Glomerular endothelial cell (primary cell): ENCODE measurements at places on chromosomes 4 and X.

DNA sequence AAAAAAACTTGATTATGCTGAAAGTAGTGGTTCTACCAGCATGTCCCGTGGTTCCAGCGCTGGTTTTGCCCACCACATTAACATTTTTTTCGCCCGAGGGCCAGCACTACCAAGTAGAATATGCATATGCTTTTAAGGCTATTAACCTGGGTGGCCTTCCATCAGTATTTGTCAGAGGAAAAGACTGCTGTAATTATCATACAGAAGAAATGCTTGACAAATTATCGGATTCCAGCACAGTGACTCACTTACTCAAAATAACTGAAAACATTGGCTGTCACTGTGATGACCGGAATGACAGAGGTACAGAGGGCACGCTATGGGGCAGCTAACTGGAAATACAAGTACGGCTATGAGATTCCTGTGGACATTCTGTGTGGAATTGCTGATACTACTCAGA lies 34.6 kb downstream of the PRPS2 start:
- DNase-seq, result peak; percentile 12

- peak; percentile 47 for DNase-seq
These were observed 67.6 kb upstream of the DCLK2 start for GRCh38 chr4:150010525-150011126.

DNA sequence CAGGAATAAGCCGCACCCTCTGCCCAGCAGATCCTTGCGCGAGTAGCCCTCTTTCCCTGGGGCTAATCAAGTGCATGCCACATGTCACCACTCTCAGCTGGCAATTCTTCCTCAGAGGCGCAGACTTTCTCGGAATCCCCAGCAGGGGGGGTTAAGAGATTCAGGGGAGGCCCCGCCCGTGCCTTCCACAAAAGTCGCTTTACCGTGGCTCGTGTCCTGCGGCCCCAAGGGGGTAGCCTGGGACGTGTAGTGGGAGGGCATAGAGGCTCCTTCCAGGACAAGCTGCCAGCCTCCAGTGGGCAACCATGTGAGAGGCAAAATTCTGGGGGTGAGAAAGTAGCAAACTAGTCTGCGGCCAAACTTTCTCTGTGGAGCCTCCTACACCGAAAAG lies 652 bp downstream of the SRPX start:
- DNase-seq, result no peak

GRCh38 chr4:156749426-156750403 lies 221.9 kb downstream of the PDGFC start:
- DNase-seq, result no peak

DNA sequence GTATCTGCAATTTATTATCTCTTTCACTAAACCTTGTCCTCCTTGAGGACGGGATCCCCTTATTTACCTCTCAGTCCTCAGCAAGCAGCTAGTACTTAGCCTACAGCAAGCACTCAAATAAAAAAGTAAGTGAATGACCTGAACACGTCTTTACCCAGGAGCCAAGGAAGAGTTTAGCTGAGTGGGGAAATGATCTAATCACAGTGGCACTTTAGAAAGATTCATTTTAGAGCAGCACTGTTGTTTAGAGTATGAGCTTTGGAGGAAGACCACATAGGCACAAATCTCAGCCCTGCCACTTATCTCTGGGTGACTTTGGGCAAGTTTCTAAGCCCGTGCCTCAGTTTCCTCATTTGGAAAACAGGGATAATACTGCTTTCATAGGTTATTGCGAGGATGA lies 2.7 kb downstream of the FAM120C start:
- DNase-seq, result no peak

DNA sequence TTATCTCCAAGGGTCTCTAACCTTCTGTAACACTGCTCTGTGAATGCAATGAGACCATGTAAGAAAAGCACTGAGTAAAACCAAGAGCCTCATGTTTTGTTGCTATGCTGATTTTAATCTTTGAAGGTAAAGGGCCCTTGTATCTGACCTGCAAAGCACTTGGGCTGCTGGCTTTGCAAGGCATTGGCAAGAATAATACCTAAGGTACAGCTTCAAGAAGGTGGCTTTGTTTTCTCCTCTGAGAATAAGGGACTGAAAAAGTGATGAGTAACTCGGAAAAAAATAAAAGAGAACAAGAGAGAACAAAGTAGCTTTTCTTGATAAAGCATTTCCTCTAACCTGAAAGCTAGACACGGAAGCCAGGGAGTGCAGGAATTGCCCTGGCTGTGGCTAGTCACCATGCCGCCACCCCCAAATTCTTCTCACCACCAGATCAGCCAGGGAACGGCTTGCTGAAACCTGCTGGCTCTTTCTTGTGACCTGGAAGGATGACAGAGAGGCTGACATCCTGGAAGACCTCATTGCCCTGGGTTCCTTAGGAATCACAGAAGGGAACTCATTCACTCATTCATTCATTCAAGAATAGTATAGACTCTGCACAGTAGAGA lies 41.8 kb upstream of the HS3ST1 start:
- DNase-seq, result no peak

GRCh38 chr4:6474053-6474568 lies 1.7 kb upstream of the PPP2R2C start:
- DNase-seq, result no peak

GRCh38 chrX:143634663-143635455 lies 1.0 kb downstream of the SLITRK4 start:
- DNase-seq, result no peak

- no peak for DNase-seq
These were observed 76.3 kb downstream of the SHROOM2 start for GRCh38 chrX:9862525-9862924.

DNA sequence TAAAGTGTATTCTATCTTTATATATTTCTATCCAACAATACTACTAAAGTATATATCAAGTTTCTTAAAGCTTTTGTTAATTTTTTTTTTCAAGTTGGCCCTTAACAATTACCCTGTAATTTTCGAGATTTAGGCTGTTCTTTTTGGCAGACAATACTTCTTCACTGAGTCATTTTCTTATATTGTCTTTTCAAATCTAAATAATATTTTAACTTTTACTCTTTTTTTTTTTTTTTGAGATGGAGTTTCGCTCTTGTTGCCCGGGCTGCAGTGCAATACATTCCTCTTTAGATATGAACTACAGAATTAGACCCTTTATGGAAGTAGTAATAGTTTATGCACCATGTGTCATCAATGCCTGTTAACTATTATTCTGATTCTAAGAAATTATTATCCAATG lies 120.7 kb downstream of the GLRA3 start:
- DNase-seq, result no peak

GRCh38 chr4:139243448-139244365 lies 36.3 kb downstream of the MGARP start:
- DNase-seq, result no peak

- DNase-seq, result no peak
These were observed 9.9 kb upstream of the PI4K2B start for GRCh38 chr4:25223802-25224375.

- no peak for DNase-seq
These were observed 12.2 kb upstream of the GJB1 start for GRCh38 chrX:71210816-71211215.

DNA sequence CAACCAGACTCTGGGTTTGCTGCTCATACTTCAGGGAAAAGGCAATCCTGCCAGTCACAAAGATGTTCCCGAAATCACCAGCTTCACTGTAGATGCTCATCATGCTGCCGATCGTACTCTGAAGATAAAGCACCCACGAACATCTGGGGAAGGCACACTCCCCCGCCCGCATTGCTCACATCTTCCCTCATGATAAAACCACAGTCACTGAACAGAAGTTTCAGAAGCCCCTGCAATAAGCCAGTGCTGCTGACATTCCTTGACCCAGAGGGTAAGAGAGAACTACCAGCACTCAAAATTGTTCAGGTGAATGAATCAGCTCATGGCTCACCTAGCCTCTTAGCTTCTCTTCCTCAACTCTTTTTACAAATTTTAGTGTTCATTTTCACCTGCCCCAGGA lies 43.1 kb downstream of the SRPX2 start:
- DNase-seq, result no peak

GRCh38 chrX:31038575-31039326 lies 33.1 kb downstream of the FTHL17 start:
- DNase-seq, result no peak

GRCh38 chrX:20265221-20265725 lies 1.4 kb downstream of the RPS6KA3 start:
- no peak for DNase-seq

GRCh38 chrX:23737413-23737812 lies 5.7 kb downstream of the ACOT9 start:
- DNase-seq, result no peak

GRCh38 chrX:15721911-15722310 lies 16.2 kb upstream of the CA5B start:
- DNase-seq, result no peak

- DNase-seq, result no peak
These were observed 62.2 kb downstream of the STOX2 start for GRCh38 chr4:183967266-183967665.

DNA sequence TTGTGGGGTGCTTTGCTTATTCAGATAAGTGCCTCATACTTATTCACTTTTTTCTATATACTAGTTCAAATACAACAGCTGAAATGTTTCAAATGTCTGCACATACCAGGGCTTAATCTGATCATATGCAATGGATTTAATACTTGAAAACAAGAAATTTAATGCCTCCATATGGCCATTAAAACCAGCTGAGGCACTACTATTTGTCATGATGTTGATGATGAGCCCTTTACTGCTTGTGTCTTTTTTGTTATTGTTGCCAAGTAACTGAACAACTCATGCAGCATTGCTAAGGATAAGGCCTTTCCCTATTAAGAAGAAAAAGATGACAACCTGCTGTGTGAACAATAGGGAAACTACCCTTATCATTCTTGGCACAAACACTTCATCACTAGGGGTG lies 52.5 kb downstream of the MAGEB10 start:
- no peak for DNase-seq

- no peak for DNase-seq
These were observed 1056.7 kb downstream of the STIM2 start for GRCh38 chr4:27917381-27917780.

DNA sequence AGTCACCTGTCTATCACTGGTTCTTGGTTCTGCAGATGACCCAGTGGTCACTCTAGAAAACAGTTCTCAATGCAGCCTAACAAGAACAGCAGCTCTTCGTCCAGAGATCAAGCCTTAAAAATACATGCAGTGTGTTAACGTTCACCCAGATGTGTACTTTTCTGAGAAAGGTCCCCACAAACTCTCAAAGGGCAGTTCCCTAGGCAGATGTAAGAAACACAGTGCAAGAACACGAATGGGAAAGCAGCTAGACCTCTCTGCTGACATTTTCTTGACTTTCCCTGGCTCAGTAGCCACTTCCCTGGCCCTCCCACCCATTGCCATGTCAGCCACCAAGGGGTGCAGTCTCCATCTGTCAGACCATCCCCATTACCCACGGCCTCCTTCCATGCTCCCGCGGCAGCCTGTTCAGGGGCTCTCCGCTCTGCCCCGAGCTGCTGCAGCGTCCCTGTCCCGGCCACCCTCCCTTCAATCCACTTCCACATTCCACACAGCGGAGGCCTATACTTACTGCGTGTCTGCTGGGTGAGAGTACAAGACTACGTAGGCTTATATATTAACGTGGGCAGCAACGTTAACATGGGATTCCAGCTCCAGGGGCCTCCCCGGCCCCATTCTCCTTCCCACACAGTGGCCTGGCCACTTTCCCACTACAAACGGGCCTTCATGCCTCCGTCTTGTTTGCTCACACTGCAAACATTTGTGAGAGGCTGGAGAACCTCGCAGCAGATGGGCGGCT lies 34.3 kb downstream of the IRF2 start:
- no peak for DNase-seq

GRCh38 chr4:2150076-2150475 lies 90.9 kb downstream of the NAT8L start:
- DNase-seq, result no peak

DNA sequence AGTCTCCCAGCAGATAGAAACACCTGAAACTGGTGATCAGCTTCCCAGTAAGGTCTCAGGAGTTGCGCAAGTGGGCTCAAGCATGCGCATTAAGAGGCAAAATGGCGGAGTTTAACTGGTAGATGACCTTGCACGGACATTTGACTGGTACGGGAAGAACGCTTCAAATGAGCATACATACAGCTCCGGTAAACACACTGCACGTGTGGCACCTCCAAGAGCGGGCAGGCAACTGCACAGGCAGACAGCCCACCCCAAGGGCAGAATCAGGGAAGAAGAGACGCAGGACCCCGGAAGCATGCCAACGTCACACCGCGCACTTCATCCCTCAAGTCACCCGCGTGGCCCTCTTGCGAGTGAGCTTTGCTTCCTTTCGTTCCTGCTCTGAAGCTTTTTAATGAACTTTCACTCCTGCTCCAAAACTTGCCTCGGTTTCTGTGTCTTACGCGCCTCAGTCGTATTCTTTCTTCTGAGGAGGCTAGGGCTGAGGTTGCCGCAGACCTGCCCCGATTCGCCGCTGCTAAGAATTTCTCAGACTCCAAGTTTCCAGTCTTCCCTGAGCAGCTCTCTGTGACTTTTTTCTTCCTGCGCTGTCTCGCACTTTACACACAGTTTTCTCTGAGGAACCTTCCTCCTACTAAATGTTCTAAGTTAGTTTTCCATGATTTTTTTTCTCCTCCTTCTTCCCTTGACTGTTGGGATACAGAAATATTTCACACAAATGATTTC lies 180.7 kb upstream of the ZFP42 start:
- DNase-seq, result no peak

DNA sequence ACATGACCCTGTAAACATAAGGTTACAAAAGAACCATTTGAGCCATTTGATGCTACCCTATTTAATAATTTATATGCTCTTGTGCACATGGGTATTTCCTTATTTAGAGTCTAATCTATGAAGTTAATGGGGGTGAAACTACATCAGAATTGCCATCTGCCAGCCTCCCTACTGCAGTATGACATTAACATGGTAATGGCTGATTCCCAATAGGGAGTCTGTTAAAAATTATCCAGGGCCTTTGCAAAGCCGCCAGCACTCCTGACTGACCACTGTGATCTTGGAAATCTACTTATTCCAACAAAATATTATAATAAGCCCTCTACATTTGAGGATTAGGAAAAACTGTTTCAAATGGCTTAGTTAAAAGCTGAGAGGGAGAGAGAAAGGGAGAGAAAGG lies 153.7 kb downstream of the CLCN4 start:
- DNase-seq, result no peak

DNA sequence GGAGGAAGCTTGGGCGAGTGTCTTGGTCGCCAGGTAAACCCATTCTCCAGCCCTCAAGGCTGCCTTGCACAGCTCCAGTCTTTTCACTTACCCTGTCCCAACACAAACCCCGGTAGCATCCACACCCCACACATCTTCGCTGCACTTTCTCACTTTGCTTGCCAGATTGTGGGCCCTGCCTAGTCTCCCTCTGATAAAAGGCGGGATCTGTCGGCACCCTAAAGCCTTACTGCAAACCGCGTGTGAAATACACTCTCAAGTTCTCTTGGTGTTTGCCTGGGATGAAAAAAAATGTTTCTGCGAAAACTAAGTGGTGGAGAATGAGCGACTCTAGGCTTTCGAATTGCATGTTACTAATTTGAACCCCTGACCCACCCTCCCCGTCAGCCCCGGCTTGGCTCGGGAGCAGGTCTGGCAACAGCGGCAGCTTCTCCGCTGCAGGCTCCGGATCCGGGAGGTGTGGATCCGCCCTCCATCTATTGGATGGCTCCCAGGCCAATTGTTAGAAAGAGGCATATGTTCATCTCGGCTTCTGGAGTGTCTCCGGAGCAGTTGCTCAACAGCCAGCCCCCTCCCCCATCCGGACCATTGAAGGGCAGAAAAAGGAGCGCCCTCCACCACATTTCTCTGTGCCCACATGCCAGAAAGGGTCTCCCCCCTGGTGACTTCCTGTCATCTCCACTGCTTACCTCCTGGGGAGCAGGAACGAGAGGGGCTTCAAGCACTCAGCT lies 3.0 kb upstream of the CITED1 start:
- no peak for DNase-seq

GRCh38 chr4:87360338-87360935 lies 30.6 kb downstream of the HSD17B11 start:
- no peak for DNase-seq
